Hematopoietic multipotent progenitor cell treated with erythropoietin and hydrocortisone succinate and interleukin-3 and kit ligand, for 4 days (in vitro differentiated cells): ENCODE measurements at places on chromosomes 4 and X.

- DNase-seq: no peak
Measured at GRCh38 chr4:38560768-38561558, 103.0 kb upstream of the KLF3 start.

DNA sequence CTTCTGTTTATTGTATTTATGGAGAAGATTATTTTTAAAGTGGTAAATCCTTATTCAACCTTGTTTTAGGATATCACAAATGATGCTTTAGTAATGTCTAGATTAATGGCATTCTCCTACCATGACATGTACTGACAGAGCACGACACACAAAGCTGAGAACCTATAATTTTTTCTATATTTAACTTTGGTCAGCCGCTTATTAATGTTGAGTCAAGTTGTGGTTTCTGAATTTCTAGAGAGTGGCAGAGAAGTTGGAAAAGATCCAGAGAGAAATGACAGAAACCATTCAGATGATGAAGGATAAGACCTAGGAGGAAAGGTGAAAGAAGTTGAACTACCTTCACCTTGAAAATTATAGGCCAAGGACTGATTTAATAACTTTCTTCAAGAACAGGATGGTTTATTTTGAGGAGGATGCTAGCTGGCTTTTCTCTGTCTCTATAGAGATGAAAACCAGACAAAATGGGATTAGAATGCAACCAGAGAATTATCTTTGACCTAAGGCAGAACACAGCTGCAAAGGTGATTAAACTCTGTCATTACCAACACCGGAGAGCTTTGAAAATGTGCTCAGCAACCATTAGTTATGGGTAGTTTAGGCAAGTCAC, 62.6 kb upstream of the TSPAN5 start:
- peak; percentile 33 for DNase-seq

DNA sequence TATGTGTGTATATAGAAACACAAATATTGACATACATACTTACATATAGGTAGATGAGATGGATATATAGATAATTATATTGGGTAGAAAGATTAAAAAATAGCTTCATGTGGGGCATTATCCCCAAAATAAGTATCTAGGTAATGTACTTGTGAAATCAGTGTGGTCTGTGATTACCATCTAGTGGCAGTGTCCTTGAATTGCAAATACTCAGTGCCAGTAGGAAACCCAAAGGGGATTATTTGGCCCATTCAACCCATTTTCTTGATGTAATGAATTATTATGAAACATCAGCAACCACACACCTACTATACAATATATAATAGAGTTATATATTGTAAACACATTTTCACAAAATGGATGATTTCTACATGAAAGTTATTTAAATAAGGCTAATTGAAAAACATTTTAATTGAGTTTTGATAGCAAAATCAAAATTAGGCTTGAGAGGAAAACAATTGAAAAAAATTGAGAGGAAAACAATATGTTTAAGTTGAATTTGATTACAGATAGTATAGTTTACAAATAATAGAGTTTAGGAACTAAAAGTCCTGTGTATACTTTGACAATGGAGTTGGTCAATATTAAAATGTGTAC, 389.4 kb downstream of the GALNTL6 start:
- peak; percentile 68 for DNase-seq

DNA sequence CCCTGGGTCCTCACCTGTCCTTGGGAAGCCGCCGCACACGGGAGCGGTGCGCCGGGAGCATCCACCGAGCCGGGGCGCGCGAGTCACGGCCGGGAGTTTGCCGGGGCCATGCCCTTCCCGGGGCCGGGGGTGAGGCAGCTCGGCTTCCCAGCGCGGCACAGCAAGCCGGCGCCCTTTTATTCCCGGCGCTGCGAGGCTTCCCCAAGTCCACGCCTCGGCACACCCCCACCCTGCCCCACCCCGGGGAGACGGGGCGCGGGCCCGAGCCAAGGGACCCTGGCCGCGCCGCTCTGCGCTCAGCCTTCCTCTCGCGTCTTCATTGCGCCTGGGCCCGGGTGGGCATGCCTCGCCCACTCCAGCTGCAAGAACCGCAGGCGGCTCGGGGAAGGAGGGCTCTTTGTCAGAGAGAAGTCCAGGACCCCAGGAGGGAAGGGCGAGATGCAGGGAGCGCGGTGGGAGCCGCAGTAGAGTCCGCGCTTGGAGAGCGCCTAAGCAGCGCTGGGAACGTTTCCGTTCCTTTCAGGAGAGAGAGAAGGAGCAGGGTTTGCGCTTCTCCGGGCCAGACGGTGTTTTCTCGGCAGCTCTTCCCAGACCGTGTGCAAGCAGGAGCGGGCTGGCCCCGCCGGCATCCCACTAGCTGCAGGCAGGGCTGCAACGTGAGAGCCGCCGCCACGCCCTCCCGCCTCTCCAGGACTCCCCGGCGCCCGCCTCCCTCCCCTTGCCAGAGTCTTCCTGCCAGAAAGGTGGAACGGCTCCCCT, at the start of gene MXRA5:
MXRA5 (minus strand) TSS at position 152 of the 759 bp plus-strand sequence. CDS start 2,819 bp downstream, outside the sequence.
- no peak for DNase-seq

GRCh38 chr4:164731827-164732474, 22.0 kb upstream of the SMIM31 start:
- DNase-seq: peak; percentile 63

DNA sequence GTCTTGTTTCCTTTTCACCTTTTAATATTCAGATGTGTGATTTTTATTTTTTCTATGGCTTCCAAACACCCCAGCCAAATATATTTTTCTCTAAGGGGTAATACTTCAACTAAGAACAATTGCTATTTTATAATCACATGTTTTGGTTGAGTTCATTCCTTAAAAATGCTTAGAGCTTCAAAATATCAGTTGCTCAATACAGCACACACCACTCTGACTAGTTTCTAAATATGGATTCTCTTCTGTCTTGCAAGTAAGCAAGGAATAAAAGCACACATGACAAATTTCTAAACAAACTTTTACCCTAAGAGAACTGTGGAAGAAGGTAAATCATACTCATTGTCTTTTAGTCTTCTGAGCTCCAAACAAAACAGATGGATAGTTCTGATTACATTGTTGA, 27.2 kb downstream of the ANTXR2 start:
- DNase-seq: no peak
